ENCODE measurements at places on chromosomes 16 and 17. TPM values are rescaled to one million over a fixed set of nuclear protein-coding genes. Genes with fewer than 3 reads are reported as not detected.

DNA sequence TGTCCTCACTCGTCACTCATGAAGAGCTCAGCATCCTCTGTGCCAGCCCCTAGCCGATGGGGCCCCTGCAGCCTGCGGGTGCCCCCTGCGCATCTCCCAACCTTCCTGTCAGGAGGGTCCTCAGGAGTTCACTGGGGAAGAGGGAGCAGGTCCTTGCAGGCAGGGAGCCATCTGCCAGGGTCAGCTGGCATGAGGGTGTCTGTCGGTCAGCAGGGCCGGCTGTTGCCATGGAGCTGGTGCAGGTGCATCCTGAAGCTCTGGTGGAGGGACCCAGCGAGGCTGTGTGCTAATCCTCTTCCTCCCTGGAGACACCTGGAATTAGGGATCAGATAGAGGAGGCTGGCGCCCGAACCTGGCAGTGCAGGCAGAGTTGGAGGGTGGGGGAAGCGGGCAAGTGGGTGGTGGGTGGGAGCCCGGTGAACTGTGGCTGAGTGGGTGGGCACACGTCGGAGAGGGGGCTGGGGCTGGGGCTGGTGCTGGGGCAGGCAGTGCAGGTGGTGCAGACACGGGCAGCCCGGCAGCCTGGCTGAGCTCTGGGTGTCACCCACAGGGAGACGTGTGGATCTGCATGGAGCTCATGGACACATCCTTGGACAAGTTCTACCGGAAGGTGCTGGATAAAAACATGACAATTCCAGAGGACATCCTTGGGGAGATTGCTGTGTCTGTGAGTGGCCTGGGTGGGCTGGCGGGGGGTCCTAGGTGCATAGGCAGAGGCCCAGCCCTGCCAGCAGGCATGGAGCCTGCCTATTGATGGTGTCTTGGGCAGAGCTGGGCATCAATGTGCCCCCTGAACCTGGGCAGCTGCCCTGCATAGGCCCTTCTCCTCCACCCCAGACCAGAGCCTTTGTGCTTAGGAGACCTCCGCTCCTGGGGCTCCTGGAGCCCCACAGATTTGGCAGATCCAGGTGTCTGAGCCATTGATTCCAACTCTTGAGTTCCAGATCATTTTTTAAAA lies 17.4 kb downstream of the MAP2K3 start:
- H3K27ac ChIP-seq, result no peak overlapping the region
- H3K27me3 ChIP-seq, result no peaks in the 10 kb centered on the region
- no peak overlapping the region for H3K4me3 ChIP-seq
- no peak for DNase-seq

GRCh38 chr17:65794572-65794971 lies 233.1 kb upstream of the AXIN2 start:
- no peaks in the 10 kb centered on the region for H3K36me3 ChIP-seq
- DNase-seq, result peak; percentile 12
- H3K4me3 ChIP-seq, result no peak overlapping the region
- no peak overlapping the region for H3K27ac ChIP-seq

- DNase-seq, result no peak
- H3K27ac ChIP-seq, result no peak overlapping the region
- H3K27me3 ChIP-seq, result no peaks in the 10 kb centered on the region
- no peak overlapping the region for H3K4me3 ChIP-seq
- H3K4me1 ChIP-seq, result peaks cover 67% of the 10 kb centered on the region
Measured at GRCh38 chr17:68352041-68352440, 60.7 kb downstream of the ARSG start.

DNA sequence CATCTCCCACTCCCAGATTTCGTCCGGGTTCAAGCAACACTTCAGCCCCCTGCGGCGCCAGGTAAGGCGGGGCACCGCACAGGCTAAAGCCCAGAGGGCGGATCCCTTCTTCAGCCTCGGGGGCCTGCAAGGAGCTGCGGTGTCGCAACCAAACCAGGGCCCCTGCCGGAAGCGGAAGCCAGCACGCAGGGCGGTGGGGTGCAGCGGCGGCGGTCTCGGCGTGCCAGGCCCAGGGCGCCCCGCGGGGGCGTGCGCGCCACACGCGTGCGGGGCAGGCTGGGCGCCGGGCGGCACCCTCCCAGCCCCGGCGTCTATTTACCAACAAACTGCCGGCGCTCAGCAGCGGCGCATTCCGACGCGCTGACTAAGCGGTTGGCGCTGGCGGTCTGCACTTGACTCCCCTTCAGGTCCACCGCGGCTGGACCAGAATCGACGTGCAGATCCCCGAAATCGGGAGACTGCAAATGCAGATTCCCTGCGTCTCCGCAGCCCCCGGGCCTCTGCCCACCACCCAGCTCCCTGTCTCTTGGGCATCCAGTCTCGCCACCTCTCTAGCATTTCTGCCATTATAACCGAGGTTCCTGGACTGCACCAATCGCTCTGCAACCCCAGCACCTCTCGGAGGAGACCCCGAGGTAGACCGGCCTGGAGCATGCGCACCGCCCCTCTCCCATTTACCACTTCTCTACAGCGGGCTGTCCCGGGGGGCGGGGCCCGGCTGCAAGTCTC lies 421 bp upstream of the DLX4 start:
- peak overlapping the region; percentile 82 for H3K4me3 ChIP-seq
- H3K4me1 ChIP-seq, result peaks cover 51% of the 10 kb centered on the region
- no peaks in the 10 kb centered on the region for H3K36me3 ChIP-seq
- H3K27me3 ChIP-seq, result peaks cover 80% of the 10 kb centered on the region

DNA sequence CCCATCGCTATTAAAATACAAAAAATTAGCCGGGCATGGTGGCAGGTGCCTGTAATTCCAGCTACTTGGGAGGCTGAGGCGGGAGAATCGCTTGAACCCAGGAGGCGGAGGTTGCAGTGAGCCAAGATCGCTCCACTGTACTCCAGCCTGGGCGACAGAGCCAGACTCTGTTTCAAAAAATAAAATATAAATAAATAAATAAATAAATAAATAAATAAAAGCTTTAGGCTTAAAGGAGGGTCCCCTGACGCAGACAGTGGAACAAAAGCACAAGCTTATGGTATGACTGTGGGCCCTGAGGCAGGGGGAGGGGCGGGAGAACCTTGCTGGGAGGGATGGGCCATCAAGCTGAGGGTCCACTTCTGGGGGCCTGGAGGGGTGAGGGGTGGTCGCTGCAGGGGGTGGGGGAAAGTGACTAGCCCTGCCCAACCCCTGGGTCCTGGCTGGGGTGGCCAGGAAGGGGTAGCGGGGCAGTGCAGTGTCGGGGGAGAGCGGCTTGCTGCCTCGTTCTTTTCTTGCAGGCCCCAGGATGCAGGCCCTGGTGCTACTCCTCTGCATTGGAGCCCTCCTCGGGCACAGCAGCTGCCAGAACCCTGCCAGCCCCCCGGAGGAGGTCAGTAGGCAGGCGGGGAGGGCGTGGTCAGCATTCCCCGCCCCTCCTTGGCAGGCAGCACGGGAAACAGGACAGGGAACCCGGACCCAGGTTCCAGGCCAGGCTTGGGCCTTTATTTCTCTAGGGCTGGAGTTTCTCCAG lies 4.7 kb downstream of the SERPINF1 start:
- H3K36me3 ChIP-seq, result peaks cover 3% of the 10 kb centered on the region
- DNase-seq, result no peak
- H3K4me1 ChIP-seq, result peaks cover 55% of the 10 kb centered on the region
- H3K4me3 ChIP-seq, result no peak overlapping the region
- H3K27me3 ChIP-seq, result no peaks in the 10 kb centered on the region

DNA sequence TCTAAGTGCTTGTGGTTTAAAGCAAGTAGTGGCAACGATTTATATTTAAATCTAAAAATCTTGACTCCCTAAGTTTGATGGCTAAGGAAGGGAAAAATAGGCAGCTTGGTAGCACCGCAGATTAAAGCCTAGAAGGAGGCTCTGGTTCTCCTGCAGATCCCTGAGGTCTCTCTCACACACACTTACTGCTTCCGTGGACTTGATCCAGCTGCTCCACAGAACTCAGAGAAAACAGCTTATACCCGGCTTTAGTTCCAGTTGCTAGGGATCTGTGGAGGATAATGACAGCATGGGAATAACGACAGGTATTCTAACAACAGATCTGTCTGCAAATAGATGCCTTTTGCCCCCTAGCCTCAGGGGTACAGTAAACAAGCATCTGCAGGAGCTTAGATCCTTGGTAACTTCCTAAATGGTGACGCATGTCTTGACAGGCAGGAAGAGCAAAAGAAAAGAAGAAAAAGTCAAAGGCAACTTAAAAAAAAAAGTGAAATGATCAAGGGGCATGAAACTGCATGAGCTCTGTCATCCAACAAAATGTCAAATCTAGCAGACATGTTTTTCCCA lies 4.5 kb downstream of the WIPI1 start:
- peaks cover 1% of the 10 kb centered on the region for H3K36me3 ChIP-seq
- H3K4me1 ChIP-seq, result peaks cover 14% of the 10 kb centered on the region
- no peak overlapping the region for H3K27ac ChIP-seq
- H3K4me3 ChIP-seq, result no peak overlapping the region
- no peak for DNase-seq

GRCh38 chr17:57707892-57708291 lies 37.2 kb downstream of the CCDC182 start:
- no peak overlapping the region for H3K4me3 ChIP-seq
- no peak overlapping the region for H3K27ac ChIP-seq
- H3K27me3 ChIP-seq, result no peaks in the 10 kb centered on the region
- no peaks in the 10 kb centered on the region for H3K36me3 ChIP-seq

DNA sequence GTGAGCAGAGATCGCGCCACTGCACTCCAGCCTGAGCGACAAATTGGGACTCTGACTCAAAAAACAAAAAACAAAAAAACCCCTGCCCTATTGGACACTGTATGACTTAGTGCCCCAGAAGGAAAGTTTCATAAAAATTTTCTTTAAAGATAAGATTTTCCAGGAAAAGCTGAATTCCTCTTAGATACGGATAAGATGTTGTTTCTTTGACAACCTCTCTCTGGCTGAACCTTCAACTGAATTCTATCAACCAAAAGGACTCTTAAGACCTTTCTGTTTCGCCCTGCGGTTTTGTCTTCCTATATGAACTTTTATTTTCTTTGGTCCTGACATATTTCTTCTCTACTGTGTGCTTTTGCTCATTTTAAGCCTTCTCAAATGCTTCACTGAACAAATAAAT lies 35.8 kb downstream of the CPPED1 start:
- DNase-seq, result peak; percentile 13
- peak overlapping the region; percentile 48 for H3K27ac ChIP-seq
- peaks cover 17% of the 10 kb centered on the region for H3K4me1 ChIP-seq
- H3K27me3 ChIP-seq, result no peaks in the 10 kb centered on the region

DNA sequence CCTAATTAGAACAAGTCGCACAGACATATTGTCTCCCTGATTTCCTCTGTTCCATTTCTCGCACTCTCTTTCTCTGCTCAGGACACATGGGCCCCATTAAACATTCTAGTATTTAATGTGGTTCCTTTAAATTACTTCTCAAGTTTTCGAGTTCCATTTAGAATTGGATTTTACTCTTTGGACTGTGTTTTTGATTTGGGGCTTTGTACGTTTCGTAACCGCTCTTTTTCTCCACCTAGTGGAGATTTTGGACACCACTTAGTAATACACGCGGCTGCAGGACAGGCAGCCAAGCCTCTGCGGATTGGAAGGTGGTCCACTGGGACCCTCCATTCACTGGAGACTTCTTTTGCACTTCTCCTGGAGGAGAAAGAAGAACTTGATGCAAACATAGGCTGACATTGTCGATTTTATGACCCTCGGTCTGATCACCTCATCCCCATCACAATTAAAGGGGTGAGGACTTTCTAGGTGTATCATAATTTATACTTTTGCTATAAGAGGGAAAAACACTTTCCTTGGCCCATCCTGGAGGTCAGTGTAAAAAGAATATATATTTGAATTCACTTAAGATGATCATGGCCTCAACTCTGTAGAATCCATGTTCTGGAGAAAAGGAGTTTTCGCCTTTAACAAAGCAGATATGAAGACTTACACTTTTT lies 85.7 kb downstream of the NOG start:
- peaks cover 38% of the 10 kb centered on the region for H3K27me3 ChIP-seq
- DNase-seq, result peak; percentile 20
- peak overlapping the region; percentile 56 for H3K4me3 ChIP-seq

TMEM107 gene
- total RNA-seq, result 35.9 TPM

HEXD gene
- total RNA-seq, result 21.9 TPM

CD300LB gene
- not detected for total RNA-seq

All from activated CD8-positive, alpha-beta T cell treated with anti-CD3 and anti-CD28 coated beads for 36 hours (primary cell).